MV-4-11 (cell line): ENCODE measurements at places on chromosomes 6 and 20.

GRCh38 chr6:139987091-139987490 is 612.6 kb upstream of the CITED2 start:
- no peak for DNase-seq

DNA sequence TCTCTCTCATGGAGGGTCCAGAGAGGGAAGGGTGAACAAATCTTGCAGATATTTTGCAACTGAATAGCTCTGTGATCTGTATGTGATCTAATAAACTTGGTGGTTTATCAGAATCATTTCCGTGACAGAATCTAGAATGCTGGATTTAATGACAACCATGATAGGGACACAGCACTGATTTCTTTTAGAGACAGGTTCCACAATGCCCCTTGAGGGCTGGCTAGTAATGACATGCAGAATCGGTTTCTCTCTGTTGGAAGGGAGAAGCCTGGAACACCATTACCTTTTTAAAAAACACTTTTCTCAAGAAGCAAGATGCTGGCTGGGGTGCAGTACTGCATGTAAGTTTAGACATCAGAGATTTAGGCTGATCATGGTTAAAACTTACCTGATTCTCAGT is 313.4 kb downstream of the CDH26 start:
- no peak for DNase-seq

DNA sequence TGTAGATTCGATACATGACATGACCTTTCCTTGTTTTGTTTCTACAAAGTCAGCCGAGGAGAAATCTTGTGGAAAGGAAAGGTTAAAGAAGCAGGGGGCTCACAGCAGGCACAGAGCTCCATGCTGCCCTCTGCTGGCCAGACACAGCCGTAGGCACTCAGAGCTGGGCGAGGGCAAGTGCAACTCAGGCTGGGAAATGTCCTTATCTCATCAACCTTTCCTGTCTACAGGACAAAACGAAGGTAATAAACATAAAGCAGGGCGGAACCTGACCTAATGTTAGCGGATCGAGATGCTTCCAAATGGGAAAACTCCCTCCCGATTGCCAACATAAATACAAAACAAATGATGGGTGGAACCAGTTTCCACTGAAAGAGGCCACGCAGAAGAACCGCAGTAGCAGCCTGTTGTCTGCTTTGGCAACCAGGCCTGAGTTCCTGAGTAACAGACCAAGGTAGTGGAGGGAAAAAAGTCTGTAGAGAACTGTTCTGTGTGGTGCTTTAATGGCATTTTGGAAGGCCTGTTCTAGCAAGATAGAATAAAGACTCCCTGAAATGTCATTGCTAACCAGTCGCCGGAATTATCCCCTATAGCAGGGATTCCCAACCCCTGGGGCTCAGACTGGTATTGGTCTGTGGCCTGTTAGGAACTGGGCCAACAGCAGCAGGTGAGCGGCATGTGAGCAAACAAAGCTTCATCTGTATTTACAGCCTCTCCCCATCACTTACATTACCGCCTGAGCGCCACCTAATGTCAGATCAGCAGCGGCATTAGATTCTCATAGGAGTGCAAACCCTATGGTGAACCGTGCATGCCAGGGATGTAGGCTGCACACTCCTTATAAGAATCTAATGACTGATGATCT is 85.2 kb downstream of the MBOAT1 start:
- peak; percentile 22 for DNase-seq

GRCh38 chr6:150144294-150144868 is 1.5 kb downstream of the PPP1R14C start:
- peak; percentile 2 for DNase-seq

GRCh38 chr20:6471110-6471647 is 296.3 kb upstream of the BMP2 start:
- no peak for DNase-seq

DNA sequence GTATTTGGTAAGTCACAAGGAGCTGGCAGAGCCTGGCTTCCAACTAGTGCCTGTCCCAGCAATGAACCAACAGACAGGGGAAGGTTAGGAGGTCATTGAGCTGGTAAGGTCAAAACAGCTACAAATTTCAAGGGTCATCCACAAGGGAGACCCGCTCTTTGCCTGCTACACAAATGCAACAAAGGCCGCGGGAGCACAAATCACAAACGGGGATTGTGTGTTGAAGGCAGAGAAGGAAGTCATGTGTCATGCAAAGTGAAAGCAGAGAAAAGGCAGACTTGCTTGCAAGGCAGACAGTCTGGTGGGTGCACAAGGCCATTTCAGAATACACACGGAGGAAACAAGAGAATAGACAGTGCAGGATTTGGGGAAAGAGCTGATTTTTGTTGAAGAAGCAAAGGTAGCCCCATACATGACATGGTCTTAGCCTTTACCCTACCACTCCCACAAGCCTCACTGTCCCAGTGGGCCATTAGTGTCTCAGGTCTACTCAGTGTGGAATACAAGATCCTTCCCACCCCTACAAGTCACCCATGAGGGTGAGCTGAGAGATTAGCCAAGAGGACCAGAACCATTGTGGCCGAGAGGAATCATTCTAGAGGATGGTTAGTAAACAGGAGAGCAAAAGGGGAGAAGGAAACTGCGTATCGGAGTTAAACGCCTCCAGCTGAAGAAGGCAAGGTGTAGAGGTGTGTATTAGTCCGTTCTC is 18.1 kb upstream of the SAMHD1 start:
- DNase-seq: peak; percentile 23

GRCh38 chr20:14412065-14412681 is 74.8 kb upstream of the FLRT3 start:
- DNase-seq: no peak

DNA sequence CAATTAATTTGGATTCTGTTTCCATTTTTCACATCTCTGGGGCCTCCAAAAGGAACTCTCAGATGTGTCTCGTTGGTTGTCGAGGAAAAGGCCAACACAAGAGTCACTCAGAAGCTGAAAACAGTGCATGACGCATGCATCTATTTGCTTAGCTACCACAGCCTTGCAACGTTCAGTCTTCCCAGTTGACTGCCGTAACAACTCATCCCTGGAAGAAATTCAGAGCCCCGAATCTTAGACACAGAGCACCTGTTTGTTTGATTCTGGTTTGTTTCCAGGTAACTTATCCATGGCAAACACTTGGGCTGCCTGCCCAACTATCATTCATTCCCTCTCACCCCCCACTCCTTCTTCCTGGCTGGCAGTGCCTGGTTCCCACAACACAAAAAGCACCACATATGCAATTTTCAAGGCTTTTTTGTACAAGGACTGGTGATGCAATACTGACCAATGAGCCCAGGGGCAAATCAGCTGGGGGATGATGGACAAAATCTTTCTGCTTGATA is 60.5 kb downstream of the ZMYND8 start:
- DNase-seq: no peak

GRCh38 chr20:5040345-5040744 is 39.0 kb upstream of the SLC23A2 start:
- DNase-seq: no peak

GRCh38 chr6:12233693-12234571 is 56.2 kb upstream of the EDN1 start:
- DNase-seq: peak; percentile 57

DNA sequence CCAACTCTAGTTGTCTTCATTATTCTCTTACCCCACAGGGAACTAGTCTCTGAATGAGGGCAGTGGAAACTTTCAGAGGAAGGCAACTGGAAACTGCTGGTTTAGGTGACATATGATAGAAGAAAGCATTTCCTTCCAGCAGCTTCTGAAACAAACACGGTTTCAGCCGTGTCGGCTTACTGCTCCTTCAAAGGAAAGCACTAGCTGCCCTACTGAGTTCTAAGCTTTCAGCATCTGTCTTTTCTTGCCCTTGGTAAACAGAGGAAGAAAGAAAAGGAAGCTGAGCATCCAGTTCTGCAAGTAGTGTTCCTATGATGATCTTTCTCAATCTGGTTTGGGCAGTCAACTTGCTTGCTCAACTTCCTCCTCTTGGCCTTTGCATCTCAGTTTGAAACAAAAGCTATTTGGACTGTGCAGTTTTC is 117.5 kb upstream of the CEP85L start:
- DNase-seq: peak; percentile 79

DNA sequence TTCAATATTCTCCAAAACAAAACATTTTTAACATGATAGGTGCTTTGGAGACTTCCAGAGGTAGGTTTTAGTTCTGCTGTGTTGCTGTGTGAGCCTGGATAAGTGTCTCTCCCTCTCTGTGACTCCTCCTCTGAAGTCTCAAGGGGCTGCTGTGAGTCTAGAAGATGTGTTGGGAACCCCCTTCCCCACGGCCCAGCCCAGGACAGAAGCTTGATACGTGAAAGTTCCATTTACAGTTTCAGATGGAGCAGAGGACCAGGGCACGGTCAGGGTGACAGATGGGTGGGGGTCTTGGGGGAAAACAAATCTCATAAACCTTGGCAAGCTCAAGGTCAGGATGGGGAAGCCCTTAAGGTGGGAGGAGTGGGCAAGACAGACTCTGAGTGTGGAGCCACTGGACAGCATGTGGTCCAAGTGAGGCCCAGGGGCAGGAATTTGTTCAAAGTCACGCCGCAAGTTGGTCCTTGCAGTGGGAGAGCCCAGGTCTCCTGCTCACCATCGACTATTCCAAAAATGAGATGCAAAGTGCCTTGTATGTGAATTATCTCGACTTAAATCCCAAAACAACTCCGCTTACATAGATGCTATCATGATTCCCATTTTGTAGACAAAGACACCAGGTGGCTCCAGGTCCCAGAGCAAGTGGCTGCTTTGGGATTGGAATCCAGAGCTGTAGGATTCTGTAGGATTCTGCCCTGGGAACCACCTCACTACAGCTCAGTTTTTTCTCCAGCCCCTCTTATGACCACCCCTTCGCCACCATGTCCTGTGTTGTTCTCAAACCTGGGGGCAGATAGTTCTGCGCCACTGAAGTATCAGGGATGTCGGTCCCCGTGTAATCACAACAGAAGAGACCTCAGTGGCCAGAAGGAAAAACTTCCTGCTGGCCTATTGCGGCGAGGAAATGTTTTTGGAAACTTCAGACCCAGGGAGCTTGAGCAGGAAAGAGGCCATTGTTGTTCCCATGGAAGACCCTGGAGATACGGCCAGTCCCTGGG is 1.9 kb downstream of the TGM2 start:
- DNase-seq: no peak
